H1 (cell line): ENCODE measurements at places on chromosomes 11 and 22. TPM values are rescaled to one million over a fixed set of nuclear protein-coding genes. Genes with fewer than 3 reads are reported as not detected.

The OR51B4 gene
- not detected in 2 replicates for total RNA-seq

The BLID gene
- total RNA-seq: not detected in 2 replicates

The MS4A3 gene
- not detected in 2 replicates for total RNA-seq

The PATE2 gene
- total RNA-seq: not detected in 2 replicates

The MYO18B gene
- 0.67 and 0.78 TPM in 2 replicates for total RNA-seq

The TSSC4 gene
- 39.3 and 44.3 TPM in 2 replicates for total RNA-seq

The XBP1 gene
- 128 and 131 TPM in 2 replicates for total RNA-seq

The OSM gene
- total RNA-seq: not detected in 2 replicates

The DNAJB7 gene
- total RNA-seq: not detected in 2 replicates
